NCI-H187 (cell line): ENCODE measurements at places on chromosomes 13 and 19.

DNA sequence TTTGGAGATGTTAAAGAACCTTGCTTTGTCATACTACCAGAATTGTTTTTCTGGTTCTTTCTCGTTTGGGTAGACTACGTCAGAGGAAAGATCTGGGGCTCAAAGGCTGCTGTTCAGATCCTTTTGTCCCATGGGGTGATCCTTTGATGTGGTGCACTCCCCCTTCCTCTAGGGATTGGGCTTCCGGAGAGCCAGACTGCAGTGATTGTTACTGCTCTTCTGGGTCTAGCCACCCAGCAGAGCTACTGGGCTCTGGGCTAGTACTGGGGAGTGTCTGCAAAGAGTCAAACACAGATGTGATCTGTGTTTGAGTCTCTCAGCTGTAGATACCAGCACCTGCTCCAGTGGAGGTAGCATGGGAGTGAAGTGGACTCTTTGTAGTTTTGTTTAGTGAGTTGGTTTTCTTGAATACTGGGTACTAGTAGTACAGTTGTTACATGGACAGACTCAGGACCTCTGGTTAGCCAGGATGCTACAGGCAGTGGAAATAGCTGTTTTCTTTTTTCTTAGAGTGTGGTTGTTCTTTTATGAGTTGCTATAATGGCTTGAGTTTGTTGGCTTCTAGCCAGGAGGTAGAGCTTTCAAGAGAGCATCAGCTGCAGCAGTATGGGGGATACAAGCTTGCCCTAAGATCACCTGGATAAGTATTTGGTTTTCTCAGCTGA lies 34.4 kb downstream of the DNAJC15 start:
- no peak for DNase-seq

- DNase-seq: no peak
Measured at GRCh38 chr19:12665281-12665573, 1.3 kb downstream of the MAN2B1 start.

DNA sequence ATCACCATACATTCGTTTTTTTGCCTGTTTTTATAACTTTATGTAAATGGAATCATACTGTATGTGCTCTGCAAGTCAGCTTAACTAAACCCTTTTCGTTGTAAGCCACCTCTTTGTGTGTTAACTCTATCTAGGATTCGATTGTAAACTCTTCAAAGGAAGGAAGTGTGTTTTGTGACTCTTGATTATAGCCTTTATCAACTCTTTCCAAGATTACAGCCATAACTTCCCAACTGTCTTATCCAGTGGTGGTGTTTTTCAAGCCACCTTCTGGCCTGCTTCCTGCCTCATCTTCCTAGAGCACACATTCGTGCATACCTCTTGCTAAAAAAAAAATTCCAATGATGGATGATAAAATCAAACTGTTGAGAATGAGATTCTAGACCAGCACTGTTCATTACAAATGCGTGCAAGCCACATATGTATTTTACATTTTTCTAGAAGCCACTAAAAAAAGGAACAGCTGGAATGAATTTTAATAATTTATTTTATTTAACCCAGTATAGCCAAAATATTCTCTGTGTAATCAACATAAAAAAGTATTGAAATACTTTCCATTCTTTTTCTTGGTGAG lies 12.0 kb upstream of the FBXL3 start:
- no peak for DNase-seq

GRCh38 chr13:30253830-30254229 lies 53.5 kb downstream of the KATNAL1 start:
- DNase-seq: no peak

- no peak for DNase-seq
Measured at GRCh38 chr13:95783747-95784146, 106.8 kb downstream of the DNAJC3 start.

DNA sequence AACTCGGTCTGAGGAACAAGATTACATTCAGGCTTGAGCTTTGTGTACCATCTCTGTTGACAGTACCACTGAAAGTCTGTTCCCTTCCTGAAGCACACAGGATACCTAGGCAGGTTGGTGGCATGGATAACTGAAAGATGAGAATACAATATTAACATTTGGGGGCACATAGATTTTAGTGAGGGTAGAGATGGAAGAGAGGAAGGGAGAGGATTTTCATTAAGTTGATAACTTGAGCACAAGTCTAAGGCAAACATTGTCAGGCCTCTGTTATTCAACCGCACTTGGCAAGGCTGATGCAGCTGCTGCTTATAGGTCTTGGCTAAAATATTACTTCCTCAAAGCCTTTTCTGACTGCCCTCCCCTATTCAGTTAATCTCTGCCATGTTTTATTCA lies 10.9 kb downstream of the MIR17HG start:
- no peak for DNase-seq

DNA sequence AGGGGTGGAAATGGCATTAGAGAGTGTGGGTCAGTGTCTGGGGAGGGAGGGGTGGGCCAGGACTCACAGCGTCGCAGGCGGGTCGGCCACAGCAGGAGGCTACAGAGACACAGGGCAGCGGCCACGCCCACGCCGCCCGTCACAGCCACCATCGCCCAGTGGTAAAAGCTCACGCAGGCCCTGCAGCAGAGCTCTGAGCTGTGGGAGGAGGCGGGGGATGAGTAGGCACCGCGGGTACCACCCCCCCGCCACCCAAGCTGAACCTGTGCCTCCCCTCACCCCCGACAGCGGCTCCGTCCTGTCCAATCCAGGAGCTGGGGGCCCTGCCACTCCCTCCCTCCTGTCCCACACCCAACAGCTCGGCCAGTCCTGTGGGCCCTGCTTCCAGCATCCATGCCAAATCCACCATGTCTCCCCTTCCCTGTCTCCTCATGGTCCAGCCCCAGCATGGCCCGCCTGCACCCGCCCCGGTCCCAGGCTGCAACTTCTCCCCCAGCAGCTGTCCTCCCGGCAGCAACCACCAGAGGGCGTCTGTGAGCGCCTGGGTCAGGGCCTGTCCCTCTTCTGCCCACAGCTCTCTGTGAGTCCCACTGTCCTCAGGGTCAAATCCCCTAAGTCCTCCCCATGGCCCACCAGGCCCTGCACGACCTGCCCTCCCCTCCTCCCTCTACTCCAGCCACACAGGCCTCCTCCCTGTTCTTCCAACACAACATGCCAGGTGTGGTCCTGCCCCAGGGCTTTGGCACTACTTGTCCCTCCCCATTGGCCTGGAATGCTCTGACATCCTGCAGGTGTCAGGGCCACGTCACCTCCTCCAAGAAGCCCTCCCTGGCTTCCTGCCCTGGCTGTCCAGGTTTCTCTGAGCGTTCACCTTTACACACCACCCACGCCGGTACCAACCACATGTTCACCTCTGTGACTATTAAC lies 6.0 kb downstream of the TEKTIP1 start:
- no peak for DNase-seq

GRCh38 chr19:32265995-32266394 lies 79.4 kb upstream of the ZNF507 start:
- no peak for DNase-seq

- no peak for DNase-seq
Measured at GRCh38 chr13:107790397-107790796, 424.9 kb downstream of the LIG4 start.

DNA sequence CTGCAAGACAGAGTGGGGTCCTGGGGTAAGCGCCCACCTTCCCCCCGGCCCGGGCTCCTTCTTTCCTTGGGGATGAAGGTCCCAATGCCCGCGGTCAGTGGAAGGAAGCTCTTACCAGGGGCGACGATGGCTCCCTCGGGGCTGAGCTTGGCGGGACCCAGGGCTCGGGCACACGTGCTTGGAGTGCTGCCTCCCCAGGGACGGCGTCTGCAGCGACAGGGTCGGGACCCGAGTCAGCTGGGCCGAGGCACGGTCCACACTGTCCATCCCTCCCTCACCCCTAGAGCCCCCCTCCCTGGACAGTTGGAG lies 3.5 kb downstream of the JSRP1 start:
- DNase-seq: no peak

GRCh38 chr19:39053276-39054090 lies 21.1 kb upstream of the FBXO27 start:
- DNase-seq: no peak

DNA sequence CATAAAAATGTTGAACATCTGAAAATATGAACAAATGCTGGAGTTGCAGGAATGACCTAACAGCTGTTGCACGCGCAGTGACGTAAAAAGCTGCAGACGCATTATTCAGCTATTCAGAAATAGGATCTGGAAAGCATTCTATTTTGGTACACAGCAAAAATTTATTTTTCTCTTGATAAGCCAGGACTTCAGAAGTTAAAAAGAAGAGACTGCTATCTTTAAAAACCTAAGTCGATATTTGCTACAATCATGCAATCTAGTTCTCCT lies 36.9 kb upstream of the STARD13 start:
- DNase-seq: no peak

DNA sequence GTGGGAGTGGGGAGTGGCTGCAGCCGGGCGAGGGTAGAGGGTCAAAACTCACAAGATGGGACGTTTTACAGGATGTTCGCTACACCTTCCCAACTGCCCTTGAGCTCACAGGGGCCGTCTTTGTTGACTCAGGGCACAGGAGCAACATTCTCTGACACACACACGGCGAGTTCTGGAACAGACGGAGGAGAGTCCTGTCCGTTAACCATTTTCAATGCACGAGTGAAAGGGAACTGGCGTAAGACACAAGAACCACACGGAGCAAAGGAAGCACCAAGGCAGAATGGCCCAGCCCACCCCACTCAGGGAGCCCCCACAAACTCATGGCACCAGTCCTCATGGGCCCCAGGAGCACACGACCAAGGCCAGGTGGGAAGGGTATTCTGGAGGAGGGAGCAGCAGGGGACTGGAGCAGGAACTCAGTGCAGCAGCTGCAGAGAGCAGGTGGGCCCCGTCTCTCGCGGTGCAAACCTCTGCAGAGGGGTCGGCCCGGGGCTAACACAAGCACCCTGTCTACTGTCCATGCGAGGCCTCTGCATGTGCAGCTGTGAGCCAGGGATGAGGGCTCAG lies 37.9 kb upstream of the ISYNA1 start:
- DNase-seq: no peak

- DNase-seq: no peak
Measured at GRCh38 chr13:37313372-37313771, 207.9 kb upstream of the CSNK1A1L start.

DNA sequence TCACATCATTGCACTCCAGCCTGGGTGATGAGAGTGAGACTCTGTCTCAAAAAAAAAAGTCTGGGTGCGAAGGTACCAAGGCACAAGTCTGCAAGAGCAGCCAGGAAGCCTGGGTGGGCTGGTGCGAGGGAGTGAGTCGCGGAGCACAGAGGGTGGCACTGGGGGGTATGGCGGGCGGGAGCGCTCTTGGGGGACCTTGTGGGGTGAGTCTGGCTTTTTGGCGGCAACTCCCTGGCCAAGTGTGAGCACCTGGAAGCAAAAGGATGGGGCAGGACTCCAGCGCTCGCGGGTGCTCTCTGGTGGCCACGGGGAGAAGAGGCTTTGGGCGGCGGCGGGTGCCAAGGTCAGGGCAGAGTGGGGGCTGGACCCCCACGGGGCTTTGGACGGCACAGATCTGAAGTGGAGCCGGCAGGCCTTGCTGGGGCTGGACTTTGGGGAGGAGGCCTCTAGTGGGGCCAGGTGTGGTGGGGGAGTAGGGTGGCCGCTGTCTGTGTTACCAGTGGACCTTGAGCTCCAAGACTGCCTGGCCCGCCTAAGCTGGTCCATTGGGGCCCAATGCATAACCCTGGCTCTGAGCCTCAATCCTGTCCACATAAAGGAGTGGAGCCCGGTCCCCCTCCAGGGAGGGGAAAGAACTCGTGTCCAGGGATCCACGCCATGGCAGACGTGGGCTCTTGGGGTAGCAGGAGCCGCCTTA lies 1.6 kb downstream of the P2RY11 start:
- no peak for DNase-seq

DNA sequence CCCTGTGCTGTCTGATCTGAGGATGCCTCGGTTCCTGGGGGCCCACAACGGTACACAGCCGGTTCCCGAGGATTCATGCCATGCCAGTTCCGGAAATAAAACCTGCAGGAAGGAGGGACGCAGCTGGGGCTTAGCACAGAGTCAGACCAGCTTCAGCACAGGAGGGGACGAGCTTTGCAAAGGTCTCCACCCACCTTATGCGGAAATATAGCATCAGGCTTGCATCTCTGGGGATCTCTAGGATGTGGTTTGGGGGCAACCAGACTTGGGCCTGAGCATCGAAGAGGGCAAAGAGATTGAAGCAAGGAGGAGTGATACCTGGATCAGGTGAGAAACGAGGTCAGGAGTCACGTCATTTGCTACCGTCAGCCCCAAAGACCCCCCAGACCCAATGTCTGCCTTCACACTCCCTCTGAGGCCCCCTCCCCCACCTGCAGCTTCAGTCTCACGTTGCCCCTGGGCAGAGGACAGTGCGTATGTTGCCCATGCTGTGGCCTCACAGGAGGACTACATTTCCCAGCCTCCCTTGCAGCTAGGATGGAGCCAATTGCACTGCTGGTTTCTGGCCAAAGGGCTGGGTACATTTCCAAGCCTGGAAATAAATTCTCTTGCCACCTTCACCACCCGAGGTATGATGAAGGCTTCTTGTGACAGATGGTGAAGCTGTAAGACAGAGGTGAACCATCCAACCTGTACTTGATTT lies 12.1 kb downstream of the TYK2 start:
- DNase-seq: no peak

DNA sequence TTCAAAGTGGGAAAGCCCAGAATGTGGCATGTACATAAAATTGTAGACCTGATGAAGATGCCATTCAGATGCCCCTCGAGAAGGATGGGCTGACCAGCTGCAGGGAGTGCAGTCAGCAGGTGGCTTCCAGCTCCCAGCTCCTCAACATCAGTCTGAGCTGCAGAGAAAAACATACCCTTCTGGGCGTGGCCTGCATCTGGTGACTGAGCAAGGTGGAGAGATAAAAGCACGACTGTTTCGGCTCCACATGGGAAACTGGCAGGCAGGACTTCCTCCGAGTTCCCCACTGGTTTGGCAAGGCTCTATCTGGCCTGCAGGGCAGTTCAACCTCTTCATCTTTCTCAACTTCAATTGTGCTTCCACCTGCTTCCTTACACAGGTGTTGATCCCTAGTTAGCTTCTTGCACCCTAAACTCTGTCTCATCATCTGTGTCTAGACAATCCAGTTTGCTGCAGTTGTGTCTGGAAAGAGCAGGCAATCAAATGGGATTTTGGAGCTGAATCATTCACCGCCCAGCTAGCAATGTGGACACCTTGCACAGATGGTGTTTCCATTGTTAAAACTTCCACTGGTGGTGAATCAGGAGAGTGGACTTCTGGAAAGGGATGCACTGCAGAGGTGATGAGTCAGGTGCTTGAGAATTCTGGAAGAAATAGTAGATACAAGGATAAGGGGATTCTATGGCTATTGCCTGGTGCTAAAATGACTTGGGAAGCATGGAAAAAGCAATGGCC lies 56.8 kb downstream of the POLR1D start:
- DNase-seq: no peak
